Epithelial cell of proximal tubule (primary cell): ENCODE measurements at places on chromosomes 5 and 9. TPM values are rescaled to one million over a fixed set of nuclear protein-coding genes. Genes with fewer than 3 reads are reported as not detected.
A peak's percentile ranks its signal among the peaks of the same experiment; 100 is the strongest.

DNA sequence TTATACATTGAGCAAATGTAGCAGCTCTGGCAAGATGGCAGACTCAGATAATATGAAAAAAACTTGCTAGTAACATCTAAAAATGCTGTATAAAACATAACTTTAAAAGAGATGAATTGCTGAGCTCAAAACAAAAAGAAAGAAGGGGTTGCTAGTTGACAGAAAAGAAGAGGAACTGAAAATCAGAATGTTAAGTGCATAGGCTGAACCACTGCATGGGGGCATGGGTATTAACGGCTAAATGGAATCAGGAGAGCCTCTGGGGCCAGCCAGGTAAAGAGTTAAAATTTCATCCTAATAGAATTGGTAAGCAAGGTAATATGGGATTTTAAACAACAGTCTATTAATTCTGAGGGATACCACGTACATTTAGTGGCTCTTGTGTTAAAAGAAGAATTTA, 146.8 kb downstream of the SMC2 start:
- no peak for DNase-seq

- no peak for DNase-seq
Measured at GRCh38 chr9:126615245-126615790, 1.6 kb downstream of the LMX1B start.

GRCh38 chr9:15149450-15149849, 157.6 kb downstream of the TTC39B start:
- DNase-seq, result no peak

GRCh38 chr5:130514984-130515690, 610.9 kb downstream of the CHSY3 start:
- DNase-seq, result peak; percentile 43

The SPATA9 gene
- total RNA-seq, result 0.36 TPM in 1 of 2 replicates, not detected in the other

GRCh38 chr5:2570586-2570985, 180.9 kb downstream of the IRX2 start:
- DNase-seq, result no peak

The LRRC14B gene
- total RNA-seq, result not detected in 2 replicates
